ENCODE measurements at places on chromosomes 1 and 21.

GRCh38 chr21:34280389-34280795 is 83.4 kb upstream of the KCNE2 start:
- no peak for DNase-seq

DNA sequence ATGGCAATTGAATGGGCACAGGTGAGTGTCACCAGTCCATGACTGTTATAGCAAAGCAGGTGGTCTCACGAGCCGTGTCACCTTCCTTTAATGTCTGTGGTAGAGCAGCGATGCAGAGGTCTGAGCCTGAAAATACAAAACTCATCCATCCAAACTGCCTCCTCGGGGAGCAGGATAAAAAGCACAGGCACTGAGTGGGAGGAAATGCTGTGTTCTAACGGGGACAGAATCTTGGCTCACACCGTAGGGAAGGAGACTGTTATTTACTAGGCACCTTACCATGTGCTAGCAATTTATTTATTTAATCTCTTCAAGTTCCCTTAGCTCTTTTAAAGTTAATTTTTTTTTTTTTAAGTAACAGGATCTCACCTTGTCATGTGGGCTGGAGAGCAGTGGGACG is 1.2 kb downstream of the ASCL5 start:
- DNase-seq = no peak

GRCh38 chr1:20058531-20058930 is 11.5 kb upstream of the PLA2G5 start:
- DNase-seq = no peak

- DNase-seq = no peak
These were observed 1038.3 kb downstream of the KCNT2 start for GRCh38 chr1:195569934-195570333.

DNA sequence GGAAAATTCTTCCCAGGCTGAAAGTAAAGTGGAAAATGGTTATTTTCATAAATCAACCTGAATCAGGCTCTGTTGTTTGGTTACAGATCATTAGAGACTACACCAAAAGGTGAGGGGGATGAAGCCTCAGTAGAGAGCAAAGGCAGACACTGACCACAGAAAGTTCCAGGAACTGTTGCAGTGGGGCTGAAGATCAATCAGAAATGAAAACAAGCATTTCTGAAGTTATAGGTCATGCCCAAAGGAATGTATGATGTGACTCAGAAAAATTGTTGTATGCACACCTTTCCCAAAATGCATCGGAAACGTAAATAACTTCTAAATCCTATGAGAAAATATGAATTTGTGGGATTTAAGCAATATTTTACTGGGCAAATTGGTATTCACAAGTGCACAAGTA is 63.3 kb downstream of the FYB2 start:
- no peak for DNase-seq

- DNase-seq = no peak
These were observed 21.3 kb downstream of the SYDE2 start for GRCh38 chr1:85179522-85179921.

- no peak for DNase-seq
These were observed 142.7 kb downstream of the FOXD2 start for GRCh38 chr1:47580451-47580995.

DNA sequence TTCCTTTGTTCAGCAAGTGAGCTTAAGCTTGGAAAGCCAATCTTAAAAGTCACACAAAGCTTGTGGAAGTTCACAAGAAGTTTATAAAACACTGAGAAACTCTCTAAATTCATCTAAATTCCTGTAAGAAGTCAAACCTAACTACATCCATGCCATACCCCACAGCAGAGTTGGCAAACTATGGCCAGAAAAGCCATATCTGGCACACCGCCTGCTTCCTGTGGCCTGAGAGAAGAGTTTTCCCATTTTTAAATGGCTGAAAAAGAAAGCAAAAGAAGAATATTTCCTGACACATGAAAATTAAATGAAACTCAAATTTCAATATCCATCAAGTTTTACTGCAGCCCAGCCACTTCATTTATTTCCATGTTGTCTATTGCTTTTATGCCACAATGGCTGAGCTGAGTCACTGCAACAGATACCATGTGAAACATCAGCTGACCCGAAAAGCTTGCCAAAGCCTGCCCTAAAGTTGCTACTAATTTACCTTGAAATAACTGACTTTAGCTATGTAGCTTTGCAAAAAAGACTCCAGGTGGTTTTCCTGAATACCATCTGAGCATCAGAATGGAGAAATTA is 237.1 kb downstream of the SLC45A1 start:
- no peak for DNase-seq

All from ascending aorta (tissue), 2 donors.